ENCODE measurements at places on chromosomes 4 and X.

GRCh38 chrX:30795981-30796958 is 92.8 kb downstream of the TAB3 start:
- DNase-seq = no peak

- DNase-seq = no peak
Observed at GRCh38 chrX:50697691-50698090, 116.3 kb downstream of the SHROOM4 start.

- no peak for DNase-seq
Observed at GRCh38 chr4:72348701-72349100, 220.3 kb downstream of the ADAMTS3 start.

GRCh38 chr4:58070726-58071125 is 960.5 kb upstream of the IGFBP7 start:
- no peak for DNase-seq

GRCh38 chr4:85808864-85809263 is 333.9 kb downstream of the ARHGAP24 start:
- DNase-seq = no peak

- DNase-seq = no peak
Observed at GRCh38 chr4:20813700-20814099, 113.4 kb downstream of the PACRGL start.

DNA sequence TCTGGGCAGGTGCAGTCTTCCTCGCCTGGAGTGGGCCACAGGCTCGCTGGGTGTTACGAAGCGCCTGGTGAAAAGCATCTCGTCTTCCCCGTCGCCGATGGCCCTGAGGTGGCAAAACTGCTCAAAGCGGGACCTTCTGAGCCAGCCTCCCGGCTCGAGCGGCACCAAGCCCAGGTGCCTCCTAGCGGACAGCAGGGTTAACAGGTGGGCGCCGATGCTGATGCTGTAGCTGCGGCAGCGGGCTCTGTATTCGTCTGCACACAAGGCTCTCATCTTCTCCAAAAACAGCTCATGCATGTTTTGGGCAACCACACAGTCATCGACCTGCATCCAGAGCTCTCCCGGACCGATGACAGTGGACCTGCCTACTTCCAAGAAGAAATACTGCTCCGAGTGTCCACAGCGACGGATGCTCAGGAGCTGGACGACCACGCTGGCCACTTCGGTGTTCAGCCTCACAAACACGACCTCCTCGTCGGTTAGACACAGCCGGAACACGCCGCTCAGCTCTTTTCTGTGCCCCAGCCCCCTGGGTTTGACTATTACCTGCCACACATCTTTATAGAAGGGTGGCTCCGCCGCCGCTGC is 1.2 kb downstream of the IRS4 start:
- DNase-seq = no peak

GRCh38 chrX:53547668-53548067 is 113.5 kb upstream of the HSD17B10 start:
- no peak for DNase-seq

GRCh38 chrX:118975831-118976598 is 1.6 kb downstream of the LONRF3 start:
- peak; percentile 67 for DNase-seq

- no peak for DNase-seq
Observed at GRCh38 chr4:152424396-152424795, 111.5 kb downstream of the FBXW7 start.

- DNase-seq = no peak
Observed at GRCh38 chr4:93827272-93827947, 1.1 kb upstream of the ATOH1 start.

- DNase-seq = no peak
Observed at GRCh38 chr4:44671636-44672035, 6.6 kb upstream of the GUF1 start.

- DNase-seq = no peak
Observed at GRCh38 chr4:20288047-20288650, 36.4 kb downstream of the SLIT2 start.

DNA sequence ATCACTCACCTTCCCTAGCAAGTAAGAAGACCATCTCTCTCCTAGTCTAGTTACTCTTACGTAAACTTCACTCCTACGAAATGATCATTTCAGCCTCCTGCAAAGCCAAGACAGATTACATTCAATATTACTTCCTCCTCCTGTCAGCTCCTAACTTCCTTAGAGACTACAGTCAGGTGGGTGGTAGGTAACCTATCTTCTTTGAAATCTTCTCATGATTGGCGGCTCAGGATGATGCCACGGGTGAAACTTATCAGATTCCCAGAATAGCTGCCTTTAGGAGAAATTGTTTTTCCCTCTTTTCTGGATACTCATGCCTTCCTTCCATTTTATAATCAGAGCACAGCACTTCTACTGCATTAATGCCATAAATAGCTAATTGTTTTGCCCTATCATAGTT is 744.8 kb upstream of the HS3ST1 start:
- DNase-seq = no peak

- no peak for DNase-seq
Observed at GRCh38 chrX:38500866-38501265, 60.5 kb upstream of the TSPAN7 start.

DNA sequence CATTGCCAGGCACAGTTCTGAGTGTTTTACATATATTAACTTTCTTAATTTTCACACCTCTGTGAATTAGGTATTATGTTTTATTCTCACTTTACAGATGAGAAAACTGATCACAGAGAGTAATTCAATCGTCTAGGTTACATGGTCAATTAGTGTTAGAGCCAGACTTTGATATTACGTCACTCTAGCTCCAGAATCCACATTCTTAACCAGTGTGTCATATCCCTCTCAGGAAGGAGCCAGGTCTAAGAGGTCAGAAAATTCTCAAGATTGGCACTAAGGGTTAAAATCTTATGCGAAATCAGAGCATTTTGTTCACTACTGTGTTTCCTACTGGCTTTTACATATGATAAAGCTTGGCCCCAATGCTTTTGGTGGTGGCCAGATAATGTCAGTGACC is 7.4 kb downstream of the DMP1 start:
- no peak for DNase-seq

DNA sequence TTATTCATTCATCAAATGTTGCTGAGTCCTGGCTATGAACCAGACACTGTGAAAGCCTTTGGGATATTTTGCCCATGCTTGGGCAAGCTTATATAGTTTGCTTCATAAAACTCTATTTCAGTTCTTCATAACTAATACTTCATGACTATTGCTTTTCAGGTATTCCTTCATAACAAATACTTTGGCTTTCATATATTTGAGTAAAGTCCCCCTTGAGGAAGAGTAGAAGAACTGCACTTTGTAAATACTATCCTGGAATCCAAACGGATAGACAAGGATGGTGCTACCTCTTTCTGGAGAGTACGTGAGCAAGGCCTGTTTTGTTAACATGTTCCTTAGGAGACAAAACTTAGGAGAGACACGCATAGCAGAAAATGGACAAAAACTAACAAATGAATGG is 1.7 kb upstream of the AFP start:
- peak; percentile 9 for DNase-seq

- DNase-seq = no peak
Observed at GRCh38 chrX:130066975-130067615, 43.2 kb downstream of the ELF4 start.

DNA sequence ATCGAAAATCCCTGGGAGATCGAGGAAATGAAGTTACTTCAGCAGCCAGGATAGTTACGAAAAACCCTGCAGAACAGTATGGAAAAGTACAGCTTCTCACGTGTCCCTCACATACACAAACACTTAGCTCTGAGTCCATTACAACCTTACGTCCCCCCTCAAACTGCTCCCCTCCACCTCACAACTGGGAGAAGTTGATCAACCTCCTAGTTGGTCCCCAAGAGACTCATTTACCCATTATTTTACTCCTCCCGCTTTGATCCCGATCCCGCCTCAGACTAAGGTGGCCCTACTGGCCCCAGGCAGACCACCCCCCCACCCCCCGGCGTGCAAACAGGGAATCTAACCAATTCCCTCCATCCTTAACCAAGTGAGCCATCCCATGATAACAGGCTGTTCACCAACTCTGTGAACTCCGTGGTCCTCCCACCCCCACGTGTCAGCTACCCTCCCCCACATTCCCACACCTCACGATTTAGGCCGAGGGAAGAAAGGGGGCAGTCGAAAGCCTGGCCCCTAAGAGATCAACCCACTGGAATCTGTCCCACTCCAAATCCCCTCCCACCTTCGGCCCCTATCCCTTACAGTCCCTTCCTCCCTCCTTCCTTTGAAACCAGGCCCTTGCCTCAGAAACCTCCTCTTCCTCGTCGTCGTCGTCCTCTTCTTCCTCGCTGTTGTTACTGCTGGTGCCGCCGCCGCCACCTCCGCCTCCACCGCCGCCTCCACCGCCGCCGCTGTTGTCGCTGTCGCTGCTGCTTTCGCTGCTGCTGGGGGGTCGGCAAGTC is 755 bp downstream of the ANKRD17 start:
- peak; percentile 21 for DNase-seq

- DNase-seq = no peak
Observed at GRCh38 chr4:16827794-16828724, 70.4 kb downstream of the LDB2 start.

DNA sequence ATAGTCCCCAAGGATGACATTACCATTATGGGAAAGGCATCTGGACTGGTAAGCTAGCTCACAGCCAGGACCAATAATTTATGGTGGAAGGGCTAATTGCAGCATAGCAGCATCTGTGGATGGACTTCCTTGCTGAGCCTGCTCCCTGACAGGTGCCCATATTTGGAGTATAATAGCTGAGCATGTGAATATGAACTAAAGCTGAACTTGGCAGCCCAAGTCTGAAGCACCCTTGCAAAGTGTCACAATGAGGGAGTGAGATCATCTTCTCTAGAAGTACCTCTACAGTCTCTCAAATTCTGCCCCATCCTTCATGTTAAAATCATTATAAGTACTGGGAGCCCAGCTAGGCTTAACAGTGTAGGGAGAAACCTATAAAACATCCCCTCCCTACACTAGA is 128.2 kb upstream of the INPP4B start:
- DNase-seq = no peak

- no peak for DNase-seq
Observed at GRCh38 chr4:150079081-150079581, 886 bp downstream of the DCLK2 start.

GRCh38 chr4:74111306-74111975 is 12.4 kb upstream of the CXCL2 start:
- DNase-seq = no peak

- DNase-seq = no peak
Observed at GRCh38 chr4:24794480-24794879, 893 bp upstream of the SOD3 start.

DNA sequence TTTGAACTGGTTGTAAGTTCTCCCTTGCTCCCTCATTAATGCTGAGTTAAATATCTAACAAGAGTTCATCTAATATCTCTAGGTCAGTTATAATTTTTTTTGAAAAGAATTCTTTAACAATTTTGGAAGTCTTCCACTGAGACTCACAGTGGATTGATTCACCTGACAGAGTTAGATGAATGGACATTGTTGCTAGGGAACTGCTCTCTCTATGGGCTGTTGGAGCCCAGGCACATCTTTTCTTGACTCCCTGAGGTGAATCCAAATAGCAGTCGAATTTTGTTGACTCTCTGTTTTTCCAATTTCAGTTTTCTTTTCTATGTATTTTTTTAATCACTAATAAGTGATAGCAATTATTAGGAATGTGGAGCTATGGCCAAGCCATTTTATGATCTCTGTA is 996.1 kb upstream of the PABPC4L start:
- DNase-seq = no peak

GRCh38 chrX:53714580-53715345 is 28.2 kb upstream of the HUWE1 start:
- DNase-seq = peak; percentile 60

- DNase-seq = no peak
Observed at GRCh38 chrX:108641589-108642272, 94.6 kb downstream of the IRS4 start.

DNA sequence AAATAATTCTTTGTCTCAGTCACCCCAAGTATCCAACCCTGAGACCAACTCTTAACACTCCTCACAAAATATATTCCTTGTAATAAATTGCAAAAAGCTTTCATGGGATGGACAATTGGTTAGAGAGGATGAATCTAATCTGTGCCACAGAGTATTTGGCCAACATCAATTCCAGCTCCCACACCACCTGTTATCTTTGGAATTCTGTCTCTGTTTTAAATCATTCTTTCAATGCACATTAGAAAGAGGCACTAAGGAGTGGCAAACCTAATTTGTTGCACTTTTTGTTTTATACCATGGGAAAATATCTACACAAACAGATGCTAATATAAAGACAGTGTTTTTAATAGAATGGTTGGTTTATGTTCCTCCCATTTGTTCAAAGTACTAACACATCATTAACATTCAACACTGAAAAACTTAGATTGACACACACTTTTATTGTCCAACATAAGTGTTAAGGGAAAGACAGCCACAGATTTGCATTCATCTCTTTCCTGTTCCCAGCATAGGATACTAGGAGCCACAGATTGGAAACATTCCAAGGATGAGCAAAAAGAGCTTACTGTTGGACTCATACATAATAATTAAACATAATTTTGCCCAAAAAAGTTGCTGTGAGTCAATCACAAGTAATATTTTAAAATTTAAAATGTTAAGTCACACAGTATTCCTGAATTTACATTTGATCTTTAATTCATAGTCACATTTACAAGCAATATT is 116.4 kb downstream of the PPA2 start:
- no peak for DNase-seq

DNA sequence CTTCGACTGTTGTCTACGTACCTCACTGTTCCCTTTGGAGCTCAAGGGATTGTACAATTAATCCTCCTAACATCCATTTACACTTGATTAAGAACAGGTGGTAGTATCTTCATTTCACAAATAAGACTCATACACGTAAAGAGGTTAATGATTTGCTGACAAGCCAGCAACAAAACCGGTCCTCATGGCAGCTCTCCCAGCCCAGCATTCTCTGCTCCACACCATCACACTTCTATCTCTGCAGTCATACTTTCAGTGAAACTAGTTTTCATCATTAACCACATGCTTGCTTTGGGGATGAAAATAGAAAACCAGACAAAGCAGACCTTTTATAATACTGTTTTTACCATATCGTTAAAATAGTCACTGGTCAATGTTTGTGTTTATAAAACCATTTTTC is 28.7 kb upstream of the CASK start:
- no peak for DNase-seq

- DNase-seq = no peak
Observed at GRCh38 chr4:11074581-11075241, 354.0 kb downstream of the HS3ST1 start.

DNA sequence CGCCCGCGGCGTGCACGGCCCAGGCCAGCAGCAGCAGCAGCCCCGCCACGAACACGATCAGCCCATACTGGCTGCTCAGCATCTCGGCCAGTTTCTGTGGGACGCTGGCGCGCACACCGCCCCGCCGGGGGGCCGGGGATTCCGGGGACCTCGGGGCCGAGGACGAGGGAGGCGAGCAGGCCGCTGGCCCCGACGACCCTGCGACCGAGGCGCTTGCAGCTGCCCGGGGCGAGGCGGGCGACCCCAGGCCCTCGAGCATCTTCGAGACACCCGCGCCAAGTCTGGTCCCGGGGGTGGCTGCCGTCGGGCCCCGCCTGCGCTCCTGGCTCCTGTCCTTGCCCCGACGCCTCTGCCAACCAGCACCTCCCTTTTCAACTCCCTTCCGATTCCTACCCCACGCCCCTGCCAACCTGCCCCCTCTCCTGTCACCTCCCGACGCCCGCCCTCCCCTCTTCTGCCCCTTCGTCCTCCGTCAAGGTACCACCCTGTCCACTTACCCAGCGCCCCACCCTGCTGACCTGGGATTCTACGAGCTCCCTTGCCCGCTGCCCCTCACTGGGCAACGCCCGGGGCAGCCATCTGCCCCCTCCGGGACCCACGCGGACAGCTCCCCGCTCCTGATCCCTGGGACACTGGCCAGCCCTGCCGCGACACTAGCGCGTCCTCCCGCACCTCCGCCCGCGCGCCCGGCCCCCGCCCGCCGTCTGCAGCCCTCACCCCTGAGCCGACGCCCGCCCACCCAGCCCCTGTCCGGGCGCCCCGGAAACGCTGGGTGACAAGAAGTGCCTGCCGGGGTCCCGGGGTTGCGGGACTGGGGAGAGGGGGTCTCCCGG is at the start of gene OTOP1:
TSS of gene OTOP1 (minus strand) at position 324 of the 833 bp plus-strand sequence. CDS start at position 259, 65 bp downstream.
- no peak for DNase-seq

Measured in AML-193 (cell line).